ENCODE measurements at places on chromosomes 11 and 22. TPM values are rescaled to one million over a fixed set of nuclear protein-coding genes. Genes with fewer than 3 reads are reported as not detected.

DNA sequence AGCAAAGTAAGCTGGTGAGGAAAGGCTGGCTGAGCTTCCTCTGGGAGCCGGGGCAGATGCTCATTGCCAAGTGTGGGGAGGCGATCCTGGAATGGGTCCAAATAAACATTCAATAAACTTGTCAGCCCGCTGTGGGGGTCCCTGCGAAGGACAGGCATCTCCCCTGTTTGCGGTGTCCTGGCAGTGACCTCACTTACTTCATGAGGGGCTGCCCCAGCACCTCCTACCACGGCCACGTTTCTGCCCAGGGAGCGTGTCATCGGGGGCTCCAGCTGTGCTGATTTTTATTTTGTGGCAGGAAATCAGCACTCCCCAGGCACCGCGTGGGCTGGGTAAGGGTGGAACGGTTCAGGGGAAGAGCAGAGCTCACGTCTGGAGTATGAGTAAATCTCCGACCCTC is 493.9 kb upstream of the B3GAT1 start:
- DNase-seq: no peak

GRCh38 chr22:43570531-43571165 is 158.8 kb downstream of the MPPED1 start:
- DNase-seq: no peak

GRCh38 chr22:21632237-21632895 is at the start of gene CCDC116:
TSS of gene CCDC116 (plus strand) at chr22:21632760. CDS start at chr22:21633182, 422 bp downstream.
- peak; percentile 24 for DNase-seq

GRCh38 chr11:21615955-21616371 is 576.9 kb upstream of the ANO5 start:
- DNase-seq: no peak

DNA sequence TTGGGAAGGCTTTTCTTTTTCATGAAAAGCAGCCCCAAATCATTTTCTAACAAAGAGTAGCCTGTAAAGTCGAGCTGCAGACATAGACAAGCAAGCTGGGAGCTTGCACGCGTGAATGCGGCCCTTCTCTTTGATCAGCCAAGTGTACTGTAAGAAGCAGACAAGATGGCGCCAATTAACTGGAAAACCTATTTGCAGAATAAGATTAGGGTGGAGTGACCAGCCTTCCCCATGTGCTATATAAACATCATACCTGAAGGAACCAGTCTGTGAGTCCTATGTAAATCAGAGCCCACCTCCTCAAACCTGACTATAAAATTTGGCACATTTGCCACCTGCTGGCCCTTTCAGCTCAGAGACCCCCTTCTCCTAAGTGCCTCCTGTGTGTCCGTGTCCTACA is 982.7 kb downstream of the OPCML start:
- no peak for DNase-seq

GRCh38 chr11:123196060-123196714 is 1.1 kb upstream of the CLMP start:
- no peak for DNase-seq

GRCh38 chr11:79388201-79388600 is 52.6 kb downstream of the TENM4 start:
- DNase-seq: no peak

GRCh38 chr11:123765601-123766000 is 11.3 kb upstream of the OR6X1 start:
- no peak for DNase-seq

- DNase-seq: no peak
These were observed 47.3 kb downstream of the RDX start for GRCh38 chr11:110249066-110249465.

DNA sequence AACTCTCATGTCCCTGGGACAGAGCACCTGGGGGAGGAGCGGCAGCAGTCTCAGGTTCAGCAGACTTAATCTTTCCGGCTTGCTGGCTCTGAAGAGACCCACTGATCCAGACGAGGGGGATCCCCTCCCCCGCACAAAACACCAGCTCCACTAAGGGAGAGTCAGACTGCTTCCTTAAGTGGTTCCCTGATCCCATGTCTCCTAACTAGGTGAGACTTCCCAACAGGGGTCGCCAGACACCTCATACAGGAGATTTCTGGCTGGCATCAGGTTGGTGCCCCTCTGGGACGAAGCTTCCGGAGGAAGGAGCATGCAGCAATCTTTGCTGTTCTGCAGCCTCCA is 157.2 kb upstream of the TMEM45B start:
- no peak for DNase-seq

Gene IGSF22
- 1.2 TPM for total RNA-seq

Gene ANKK1
- total RNA-seq: 0.07 TPM

Gene PLAAT5
- total RNA-seq: not detected

Data from activated naive CD4-positive, alpha-beta T cell treated with anti-CD3 and anti-CD28 coated beads for 36 hours (primary cell).